Retinal pigment epithelial cell (primary cell): ENCODE measurements at places on chromosomes 2 and 18.

- no peak for DNase-seq
These were observed 418.2 kb upstream of the HS6ST1 start for GRCh38 chr2:128736689-128737545.

- no peak for DNase-seq
These were observed 5.8 kb upstream of the MEIS1 start for GRCh38 chr2:66428986-66429612.

GRCh38 chr2:25125189-25125588, 43.2 kb downstream of the POMC start:
- no peak for DNase-seq

GRCh38 chr2:44616667-44617155, 255.0 kb downstream of the CAMKMT start:
- no peak for DNase-seq

- DNase-seq: no peak
These were observed 72.7 kb upstream of the SPOPL start for GRCh38 chr2:138428710-138429440.

- no peak for DNase-seq
These were observed 21.9 kb upstream of the RNF149 start for GRCh38 chr2:101330253-101330933.

DNA sequence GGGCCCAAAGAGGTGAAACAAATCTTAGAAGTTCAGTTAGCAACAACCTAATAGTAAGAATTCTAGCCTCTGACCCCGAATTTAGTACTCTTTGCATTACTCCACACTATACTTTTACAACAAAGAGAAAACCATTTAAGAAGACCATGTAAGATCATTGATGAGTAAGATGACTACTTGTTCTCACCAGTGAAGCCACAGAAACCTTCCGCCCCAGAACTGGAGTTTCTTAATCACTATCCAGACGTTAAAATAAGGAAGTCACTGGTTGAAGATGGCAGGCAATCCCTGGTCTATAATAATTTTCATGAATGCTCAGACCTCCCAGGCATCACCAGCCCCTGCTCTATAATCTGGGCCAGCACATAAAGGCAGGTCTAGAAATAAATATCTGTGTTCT, 95.0 kb downstream of the TMEM163 start:
- DNase-seq: no peak

- DNase-seq: no peak
These were observed 22.7 kb downstream of the TRAPPC8 start for GRCh38 chr18:31920277-31920676.

GRCh38 chr2:234421-234820, 29.4 kb downstream of the SH3YL1 start:
- no peak for DNase-seq

- no peak for DNase-seq
These were observed 117.1 kb downstream of the ZNF407 start for GRCh38 chr18:74714791-74715190.

GRCh38 chr2:156327835-156328695, 4.5 kb downstream of the NR4A2 start:
- DNase-seq: no peak

DNA sequence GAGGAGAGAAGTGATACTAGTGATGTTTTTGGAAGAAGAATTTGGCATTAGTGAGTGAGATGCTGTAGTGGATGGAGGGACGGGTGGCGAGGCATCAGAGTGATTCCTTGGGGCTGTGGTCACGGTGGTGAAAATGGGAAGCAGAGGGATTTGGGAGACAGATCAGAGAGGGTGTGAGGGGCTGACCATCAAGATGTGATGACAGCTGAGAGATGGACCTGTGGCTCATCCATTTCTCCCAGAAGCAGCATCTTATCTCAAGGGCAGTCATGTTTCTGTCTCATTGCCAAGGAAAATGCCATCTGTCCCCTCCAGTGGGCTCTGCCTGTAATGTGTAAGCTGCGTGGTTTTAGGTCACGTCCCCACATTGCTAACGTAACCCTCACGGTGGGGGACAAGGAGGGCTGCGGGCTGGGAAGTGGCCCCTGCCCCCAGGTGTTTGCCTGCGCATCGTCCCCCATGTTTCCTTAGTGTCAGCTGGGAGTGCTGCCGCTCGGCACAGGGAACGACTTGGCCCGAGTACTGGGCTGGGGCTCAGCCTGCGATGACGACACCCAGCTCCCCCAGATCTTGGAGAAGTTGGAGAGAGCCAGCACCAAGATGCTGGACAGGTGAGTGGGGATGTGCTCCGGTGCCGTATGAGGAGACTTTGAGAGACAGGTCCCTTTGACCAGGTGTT, 91.0 kb downstream of the DGKD start:
- DNase-seq: no peak

- no peak for DNase-seq
These were observed 56.2 kb upstream of the ROCK1 start for GRCh38 chr18:21167641-21168377.

DNA sequence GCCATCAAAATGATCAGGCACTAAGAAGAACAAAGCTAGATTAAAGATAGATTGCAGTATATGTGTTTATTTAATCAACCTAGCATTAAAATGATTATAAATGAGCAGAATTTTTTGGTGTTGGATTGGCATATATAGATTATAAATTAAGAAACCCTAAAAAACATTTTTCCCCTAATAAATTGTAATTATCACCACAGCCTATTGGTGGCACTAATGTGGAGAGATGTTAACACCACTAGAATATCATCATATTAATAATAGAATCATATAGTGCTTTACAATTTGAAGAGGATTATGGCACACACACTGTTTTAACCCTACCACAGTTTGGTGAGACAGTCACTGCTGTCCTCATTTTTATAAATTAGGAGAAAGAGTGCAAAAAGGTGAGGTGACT, 112.4 kb upstream of the RND3 start:
- DNase-seq: no peak

DNA sequence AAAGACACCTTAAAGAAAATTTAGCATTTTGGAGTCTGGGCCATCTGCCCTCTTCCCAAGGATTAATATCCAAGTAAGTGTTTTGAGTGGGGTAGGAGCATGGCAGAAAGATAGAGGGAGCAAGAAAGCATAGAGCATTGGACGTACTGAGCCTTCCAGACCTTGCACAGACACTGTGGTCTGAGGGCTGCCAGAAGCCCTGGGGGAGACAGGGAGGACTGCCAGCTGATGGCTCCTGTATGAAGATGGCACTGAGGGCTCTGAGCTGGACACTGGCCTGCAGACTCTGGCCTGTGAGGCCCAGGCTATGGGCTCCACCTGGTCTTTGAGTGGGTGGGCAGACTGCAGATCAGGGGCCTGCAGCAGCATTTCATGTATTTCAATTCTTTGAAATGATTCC, 2.9 kb upstream of the PKDCC start:
- no peak for DNase-seq

DNA sequence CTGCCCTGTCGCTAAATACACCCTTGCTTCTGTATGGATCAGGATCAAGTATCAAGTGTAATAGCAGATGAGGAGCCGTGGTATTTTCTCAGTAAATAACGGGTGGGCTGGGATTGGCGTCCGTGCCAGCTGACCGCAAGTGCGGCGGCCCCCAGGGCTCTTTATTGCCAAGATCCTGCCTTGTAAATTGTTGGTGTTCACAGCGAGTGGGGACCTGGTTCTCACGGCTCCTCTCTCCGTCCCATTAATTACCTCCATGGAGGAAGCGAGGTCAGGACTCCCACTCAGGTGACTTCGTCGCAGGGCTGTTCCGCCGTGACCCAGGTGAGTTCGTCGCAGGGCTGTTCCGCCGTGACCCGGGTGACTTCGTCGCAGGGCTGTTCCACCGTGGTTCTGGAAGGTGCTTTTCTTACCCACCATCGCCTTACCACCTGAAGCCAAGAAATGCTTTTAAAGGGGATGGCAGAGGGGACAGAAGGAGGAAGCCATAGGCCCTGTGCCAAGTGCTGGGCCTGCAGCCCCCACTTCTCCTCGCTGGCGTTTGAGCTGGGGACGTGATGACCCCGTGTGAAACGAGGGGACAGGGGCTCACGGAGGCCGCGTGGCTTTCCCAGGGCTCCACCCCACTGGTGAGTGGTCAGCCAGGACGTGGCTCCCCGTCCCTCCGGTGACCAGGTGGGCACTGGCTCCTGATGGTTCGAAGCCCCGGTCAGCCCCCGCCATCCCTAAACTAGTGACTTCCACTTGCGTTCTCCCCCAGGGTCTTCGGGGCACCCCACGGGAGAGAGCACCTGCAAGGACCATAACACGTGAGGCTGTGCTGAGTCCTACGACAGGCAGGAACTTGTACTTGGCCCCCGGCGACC, 118.4 kb downstream of the TWIST2 start:
- DNase-seq: no peak

GRCh38 chr2:119786295-119786694, 26.6 kb downstream of the PTPN4 start:
- no peak for DNase-seq

- no peak for DNase-seq
These were observed 5.3 kb upstream of the ASAP2 start for GRCh38 chr2:9201185-9201891.

GRCh38 chr18:24878289-24878688, 417.9 kb downstream of the HRH4 start:
- DNase-seq: peak; percentile 22

DNA sequence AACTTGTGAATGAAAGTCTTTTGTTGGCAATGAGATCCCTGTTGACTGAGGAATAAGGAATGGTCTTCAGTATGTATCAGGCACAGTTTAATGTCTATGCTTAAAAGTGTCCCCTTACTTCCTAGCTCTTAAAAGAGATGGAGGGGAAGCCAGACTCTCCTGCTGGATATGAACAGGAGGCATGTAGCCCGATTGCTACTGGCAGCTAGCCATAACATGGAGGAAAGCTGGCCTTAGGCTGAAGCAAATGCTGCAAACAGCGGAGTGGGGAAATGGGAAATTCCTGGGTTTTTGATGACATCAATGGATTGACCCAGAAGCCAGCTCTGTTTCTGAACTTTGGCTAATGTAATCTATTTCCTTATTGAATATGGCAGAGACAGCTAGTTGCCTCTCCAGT, 266.1 kb downstream of the SLC4A3 start:
- no peak for DNase-seq

DNA sequence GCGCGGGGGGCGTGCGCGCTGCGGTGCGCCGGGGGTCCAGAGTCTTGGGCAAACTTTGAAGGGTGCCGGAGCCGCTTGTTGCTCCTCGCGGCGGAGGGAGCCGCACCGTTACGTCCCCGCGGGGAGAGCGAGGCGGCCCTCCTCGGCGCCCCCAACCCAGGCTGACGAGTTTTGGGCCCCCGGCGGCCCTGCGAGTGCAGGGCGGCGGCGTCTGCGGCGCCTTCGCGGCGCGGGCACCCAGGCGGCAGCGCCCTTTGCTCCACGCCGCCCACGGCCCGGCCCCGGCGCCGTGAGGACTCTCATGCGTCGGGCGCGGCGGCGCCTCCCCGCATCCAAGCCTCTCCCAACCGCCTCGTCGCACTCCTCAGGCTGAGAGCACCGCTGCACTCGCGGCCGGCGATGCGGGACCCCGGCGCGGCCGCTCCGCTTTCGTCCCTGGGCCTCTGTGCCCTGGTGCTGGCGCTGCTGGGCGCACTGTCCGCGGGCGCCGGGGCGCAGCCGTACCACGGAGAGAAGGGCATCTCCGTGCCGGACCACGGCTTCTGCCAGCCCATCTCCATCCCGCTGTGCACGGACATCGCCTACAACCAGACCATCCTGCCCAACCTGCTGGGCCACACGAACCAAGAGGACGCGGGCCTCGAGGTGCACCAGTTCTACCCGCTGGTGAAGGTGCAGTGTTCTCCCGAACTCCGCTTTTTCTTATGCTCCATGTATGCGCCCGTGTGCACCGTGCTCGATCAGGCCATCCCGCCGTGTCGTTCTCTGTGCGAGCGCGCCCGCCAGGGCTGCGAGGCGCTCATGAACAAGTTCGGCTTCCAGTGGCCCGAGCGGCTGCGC, 814 bp downstream of the FZD7 start:
- no peak for DNase-seq

GRCh38 chr18:574149-574860, 5.9 kb upstream of the CETN1 start:
- DNase-seq: no peak

- no peak for DNase-seq
These were observed 137.5 kb downstream of the FMNL2 start for GRCh38 chr2:152472481-152472887.

GRCh38 chr2:241073166-241074064, 28.7 kb downstream of the MTERF4 start:
- no peak for DNase-seq

GRCh38 chr2:229417916-229418315, 146.8 kb upstream of the PID1 start:
- no peak for DNase-seq

DNA sequence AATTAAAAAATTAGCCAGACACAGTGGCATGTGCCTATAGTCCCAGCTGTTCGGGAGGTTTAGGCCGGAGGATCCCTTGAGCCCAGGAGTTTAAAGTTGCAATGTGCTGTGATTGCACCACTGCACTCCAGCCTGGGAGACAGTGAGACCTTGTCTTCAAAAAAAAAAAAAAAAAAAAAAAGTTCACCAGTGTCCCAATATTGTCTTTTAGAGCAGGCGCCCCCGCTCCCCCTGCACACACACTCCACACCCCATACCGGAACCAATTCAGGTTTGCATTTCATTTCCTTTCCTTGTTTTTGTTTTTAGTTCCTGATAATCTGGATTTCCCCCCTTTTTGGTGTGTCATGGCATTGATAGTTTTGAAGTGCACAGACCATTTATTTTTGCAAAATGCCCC, 10.4 kb downstream of the TMEM87B start:
- no peak for DNase-seq

GRCh38 chr2:68589963-68590362, 53.4 kb upstream of the PROKR1 start:
- DNase-seq: no peak
